ENCODE measurements at places on chromosomes 4 and X.

DNA sequence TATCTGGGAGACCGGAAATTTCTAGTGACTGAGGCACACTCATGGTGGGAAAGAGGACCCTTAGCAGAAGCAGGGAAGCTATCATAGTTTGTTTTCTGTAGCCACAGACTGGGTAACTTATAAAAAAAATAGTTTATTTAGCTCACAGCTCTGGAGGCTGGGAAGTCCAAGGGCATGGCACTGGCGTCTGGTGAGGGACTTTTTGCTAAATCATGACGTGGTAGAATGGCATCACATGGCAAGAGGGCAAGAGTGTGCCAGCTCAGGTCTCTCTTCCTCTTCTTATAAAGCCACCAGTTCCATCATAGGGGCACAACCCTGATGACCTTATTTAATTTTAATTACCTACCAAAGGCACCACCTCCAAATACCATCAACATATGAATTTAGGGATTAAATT is 13.3 kb downstream of the APLN start:
- no peak for DNase-seq

DNA sequence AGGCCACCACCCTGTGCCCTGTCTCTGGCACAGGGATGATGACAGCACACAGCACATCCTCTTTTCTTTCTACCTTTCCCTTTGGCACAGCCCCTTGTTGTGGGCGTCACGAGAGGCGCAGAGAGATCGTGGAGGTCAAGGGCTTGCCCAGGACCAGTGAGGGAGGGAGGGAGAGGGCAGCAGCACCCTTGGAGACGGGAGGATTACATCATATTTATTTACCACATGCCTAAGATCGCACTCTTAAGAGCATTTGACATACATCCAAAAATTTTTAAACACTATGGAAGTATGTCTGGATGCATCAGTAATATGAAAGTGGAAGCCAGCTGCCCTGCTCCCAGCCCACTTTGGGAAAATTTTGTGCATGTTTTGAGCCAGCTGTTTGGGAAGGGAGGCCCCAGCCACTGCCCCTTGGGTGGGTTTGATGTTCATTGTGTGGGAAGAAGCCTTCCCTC is 12.7 kb downstream of the WFS1 start:
- DNase-seq = no peak

- no peak for DNase-seq
Measured at GRCh38 chr4:125010796-125011503, 298.4 kb upstream of the ANKRD50 start.

DNA sequence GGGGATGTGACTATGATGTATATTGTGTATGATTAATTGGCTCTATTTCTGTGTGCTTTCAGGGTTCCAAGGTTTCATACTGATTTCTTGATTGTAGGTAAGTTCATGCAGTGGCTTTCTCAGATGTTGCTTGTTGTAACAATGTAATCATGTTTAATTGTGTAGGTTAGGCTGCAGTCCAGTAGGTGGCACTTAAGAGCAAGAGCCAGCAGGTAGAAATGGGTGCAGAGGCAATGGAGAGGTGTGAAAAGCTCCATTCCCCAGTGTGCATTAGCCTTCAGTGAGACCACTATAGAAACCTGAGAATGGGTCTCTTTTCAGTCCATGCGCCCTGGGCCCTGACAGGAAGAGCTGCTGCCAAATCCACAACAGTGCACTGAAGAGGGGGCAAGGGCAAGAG is 28.2 kb downstream of the DCAF12L2 start:
- DNase-seq = no peak

DNA sequence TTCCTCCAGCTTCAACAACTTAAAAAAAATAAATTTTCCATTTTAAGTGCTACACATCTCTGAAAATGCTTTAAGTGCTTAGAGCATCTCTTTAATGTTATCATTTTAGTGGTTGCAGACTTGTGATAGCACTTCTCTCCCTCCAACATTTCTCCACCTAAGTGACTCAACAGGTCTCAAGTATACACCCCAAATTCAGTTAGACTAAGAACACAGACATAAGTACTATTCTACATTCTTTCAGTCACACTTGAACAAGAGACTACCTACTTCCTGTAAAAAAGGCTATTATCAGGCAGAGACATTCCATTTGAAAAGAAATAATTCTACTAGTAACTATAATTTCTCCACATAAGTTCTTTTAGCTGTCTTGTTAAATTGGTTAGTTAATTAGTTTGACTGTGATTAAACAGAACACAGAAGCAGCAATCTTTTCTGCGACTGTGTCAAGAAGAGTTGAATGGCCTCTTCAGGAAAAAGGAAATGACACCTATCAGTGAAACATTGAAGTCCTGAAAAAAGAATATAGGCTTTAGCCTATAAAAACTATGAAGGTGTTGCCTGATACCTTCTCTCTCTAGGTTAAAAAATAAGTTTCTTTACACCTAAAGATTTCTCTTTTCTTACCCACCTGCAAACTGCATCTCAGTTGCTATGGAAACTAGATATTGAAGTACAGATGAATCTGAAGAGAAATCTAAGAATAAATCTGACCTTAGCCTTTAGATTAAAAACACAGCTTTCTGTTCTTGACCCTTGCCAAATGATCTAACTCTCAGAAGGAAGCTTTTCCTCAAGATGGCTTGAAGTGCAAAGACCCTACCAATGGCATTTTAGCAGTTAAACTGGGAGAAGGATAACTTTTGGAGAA is 18.0 kb downstream of the NAF1 start:
- no peak for DNase-seq
